ENCODE measurements at places on chromosomes 3 and 15. TPM values are rescaled to one million over a fixed set of nuclear protein-coding genes. Genes with fewer than 3 reads are reported as not detected.

GRCh38 chr3:150220041-150220440 is 188.1 kb upstream of the TSC22D2 start:
- DNase-seq, result no peak

DNA sequence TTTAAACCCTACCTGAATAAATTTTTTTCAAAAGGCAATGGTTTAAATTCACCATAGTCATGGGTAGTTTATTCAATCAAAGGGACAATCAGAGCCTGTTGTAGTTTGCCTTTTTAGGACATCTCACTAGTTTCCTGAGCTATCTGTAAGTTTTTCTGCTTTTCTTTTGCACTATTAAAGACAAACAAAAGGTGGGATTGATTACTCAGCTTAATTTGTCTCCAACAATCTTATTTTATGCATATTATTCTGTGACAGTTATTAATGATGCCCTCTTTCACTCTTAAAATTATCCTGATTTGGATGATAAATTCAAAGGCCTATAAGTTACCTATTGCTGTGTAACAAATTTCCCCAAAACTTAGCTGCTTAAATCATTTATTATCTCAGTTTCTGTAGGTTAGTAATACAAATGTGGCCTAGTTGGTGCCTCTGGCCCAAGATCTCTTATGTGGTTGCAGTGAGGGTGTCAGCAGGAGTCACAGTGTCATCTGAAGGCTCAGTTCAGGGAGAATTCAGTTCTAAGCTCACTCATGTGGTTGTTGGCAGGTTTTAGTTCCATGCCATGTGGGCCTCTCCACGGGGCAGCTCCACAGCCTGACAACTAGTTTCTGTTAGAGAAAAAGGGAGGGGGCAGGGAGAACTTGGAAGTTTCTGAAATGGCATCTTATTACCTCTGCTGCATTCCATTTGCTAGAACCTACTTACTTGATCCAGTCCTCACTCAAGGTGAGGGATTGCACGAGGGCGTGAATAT is 16.0 kb downstream of the ARMC8 start:
- no peak for DNase-seq

DNA sequence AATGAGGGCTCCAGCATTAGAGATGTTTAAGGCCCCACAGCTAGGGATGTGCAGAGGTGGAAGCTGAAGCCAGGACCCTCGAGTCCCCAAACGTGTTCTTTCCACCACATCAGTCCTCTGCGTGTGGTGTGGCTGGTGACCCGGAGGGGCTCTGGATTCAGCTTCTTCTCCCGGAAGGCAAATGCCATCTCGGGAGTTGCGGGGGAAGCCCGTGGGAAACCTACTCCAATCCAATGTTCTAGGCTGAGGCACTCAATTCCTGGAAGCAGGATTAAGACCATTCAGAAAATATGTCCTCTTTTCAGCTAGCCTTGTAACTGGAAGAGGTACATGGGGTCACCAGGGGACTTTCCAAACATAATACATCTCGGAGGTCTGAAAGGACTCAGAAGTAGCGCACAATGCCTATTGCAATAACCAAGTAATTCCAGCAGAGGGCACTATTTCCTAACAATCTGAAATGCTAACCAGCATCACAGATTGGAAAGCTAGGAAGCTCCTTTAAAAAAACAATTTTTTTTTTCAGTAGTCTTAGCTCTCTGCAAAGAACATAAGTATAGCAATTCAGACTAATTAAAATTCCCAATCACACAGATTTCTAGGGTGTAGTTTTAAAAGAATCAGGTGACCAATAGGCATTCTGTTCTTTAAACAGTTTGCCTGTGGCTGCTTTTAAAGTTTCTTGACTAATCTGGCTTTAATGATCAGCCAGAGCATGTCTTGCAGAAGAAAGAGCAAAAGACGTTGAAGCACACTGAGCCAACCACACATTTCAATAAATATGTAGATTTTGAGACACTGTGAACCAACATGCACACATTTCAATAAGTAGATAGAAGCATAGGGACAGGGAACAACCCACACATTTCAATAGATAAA is 36.1 kb downstream of the BNC1 start:
- DNase-seq, result no peak

- DNase-seq, result no peak
Observed at GRCh38 chr15:55327387-55327786, 8.4 kb downstream of the PIGB start.

- no peak for DNase-seq
Observed at GRCh38 chr3:142243134-142243533, 17.7 kb upstream of the GK5 start.

DNA sequence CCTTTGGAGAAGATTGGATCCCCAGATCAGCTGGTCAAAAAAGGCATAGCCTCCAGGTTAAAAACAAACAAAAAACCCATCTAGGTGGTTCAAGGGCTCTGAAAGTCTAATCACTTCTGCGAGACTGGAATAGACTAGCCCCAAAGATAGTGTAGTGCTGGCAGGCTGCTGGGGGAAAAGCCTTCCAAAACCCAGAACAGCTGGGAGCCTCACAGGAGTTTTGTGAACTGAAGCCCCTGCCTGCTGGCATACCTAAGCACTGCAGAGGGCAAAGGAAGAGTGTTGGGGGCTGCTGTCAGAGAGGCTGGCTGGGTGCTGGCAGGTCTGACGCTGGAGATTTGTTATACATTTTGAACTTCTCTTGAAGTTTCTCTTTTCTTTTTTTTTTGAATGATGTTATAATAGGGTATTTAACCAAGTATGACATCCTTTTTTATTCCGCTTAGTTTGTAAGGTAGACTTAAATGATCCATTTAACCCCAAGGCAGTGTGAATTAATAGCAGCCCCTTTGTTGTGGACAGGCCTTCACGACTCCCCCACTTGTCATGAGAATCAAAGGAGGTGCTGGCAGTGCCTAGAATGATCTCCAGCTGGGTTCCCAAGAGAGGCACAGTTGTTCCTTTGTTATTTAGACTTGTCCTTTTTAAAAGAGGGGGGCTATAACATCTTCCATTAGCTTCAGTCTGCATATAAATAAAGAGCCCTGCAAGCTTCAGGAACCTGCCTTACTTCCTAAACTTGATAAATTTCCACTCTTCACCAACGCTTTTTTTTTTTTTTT is 53.9 kb downstream of the CRTC3 start:
- no peak for DNase-seq

DNA sequence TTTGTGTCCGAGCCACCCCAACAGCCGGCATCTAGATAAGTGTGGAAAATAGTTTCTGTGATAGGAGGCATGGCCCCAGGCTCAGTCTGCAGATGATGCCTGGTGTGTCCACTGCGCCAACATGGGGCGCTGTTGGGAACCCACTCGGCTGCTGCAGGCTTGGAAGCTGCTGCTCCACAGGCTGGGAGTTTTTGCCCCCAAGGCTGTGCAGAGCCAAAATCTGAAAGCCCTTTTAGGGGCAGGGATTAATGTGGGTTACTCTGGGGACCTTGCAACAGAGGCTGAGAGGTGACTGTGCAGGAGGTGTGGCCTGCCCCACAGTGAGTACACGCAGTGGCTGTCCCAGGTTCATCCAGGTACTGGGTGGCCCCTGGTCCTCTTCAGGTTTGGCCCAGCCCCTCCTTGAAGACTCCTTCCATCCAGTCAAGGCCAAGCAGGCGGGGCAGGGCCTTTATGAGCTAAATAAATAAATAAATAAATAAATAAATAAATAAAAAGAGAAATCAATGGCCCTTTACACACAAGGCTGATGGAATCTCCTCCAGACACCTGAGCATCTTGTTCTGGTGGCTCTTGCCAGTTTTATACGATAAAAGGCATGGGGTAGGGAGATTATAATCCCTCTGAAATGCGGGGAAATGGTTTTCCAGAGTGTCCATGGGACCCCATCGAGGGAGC is 73.8 kb downstream of the AAGAB start:
- DNase-seq, result peak; percentile 14

The GAP43 gene
- total RNA-seq, result not detected

The IGSF10 gene
- total RNA-seq, result 5.3 TPM

The MAP6D1 gene
- 1.0 TPM for total RNA-seq

The GLDN gene
- total RNA-seq, result 2.5 TPM

Measured in uterus (tissue), 4 donors.